ENCODE measurements at places on chromosomes 5 and 9. TPM values are rescaled to one million over a fixed set of nuclear protein-coding genes. Genes with fewer than 3 reads are reported as not detected.

MRPS30 gene
- 26.3 TPM for polyA plus RNA-seq

SMC2 gene
- polyA plus RNA-seq, result 2.6 TPM

CCDC112 gene
- polyA plus RNA-seq, result 8.1 TPM

INSYN2B gene
- polyA plus RNA-seq, result not detected

SUSD3 gene
- polyA plus RNA-seq, result 3.4 TPM

DNA sequence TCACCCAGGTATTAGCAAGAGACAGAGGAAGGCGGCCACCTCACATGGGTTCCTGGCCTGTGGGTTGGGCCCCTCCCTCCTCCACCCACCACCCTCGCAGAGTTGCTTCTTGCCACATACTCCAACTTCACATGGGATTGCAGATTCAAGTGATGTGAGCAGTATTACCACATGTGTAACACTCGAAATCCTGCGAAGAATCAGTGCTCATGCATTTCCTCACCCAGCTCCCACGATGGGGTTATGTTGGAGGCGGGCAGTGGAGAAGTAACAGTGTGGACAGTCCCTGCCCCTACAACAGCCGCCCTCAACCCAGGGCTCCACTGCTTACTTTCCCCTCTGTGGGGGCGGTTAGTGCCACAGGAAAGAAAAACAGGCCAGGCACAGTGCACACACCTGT, 3.9 kb upstream of the FBP1 start:
- H3K27ac ChIP-seq, result no peak overlapping the region
- peaks cover 20% of the 10 kb centered on the region for H3K4me1 ChIP-seq
- no peak overlapping the region for H3K4me3 ChIP-seq
- no peak for DNase-seq
- H3K27me3 ChIP-seq, result no peaks in the 10 kb centered on the region
- no peaks in the 10 kb centered on the region for H3K36me3 ChIP-seq

- H3K36me3 ChIP-seq, result no peaks in the 10 kb centered on the region
- H3K27ac ChIP-seq, result no peak overlapping the region
- peaks cover 17% of the 10 kb centered on the region for H3K4me1 ChIP-seq
- no peak overlapping the region for H3K4me3 ChIP-seq
- no peaks in the 10 kb centered on the region for H3K27me3 ChIP-seq
Observed at GRCh38 chr9:129669946-129670345, 4.5 kb downstream of the PRRX2 start.

- H3K27ac ChIP-seq, result peak overlapping the region; percentile 32
- peak; percentile 27 for DNase-seq
- no peaks in the 10 kb centered on the region for H3K27me3 ChIP-seq
- no peaks in the 10 kb centered on the region for H3K4me1 ChIP-seq
- no peaks in the 10 kb centered on the region for H3K36me3 ChIP-seq
Observed at GRCh38 chr9:131885144-131885609, 145.3 kb upstream of the RAPGEF1 start.

GRCh38 chr5:38013107-38013506, 173.3 kb upstream of the GDNF start:
- no peaks in the 10 kb centered on the region for H3K36me3 ChIP-seq
- no peaks in the 10 kb centered on the region for H3K27me3 ChIP-seq
- no peaks in the 10 kb centered on the region for H3K4me1 ChIP-seq
- H3K27ac ChIP-seq, result no peak overlapping the region

DNA sequence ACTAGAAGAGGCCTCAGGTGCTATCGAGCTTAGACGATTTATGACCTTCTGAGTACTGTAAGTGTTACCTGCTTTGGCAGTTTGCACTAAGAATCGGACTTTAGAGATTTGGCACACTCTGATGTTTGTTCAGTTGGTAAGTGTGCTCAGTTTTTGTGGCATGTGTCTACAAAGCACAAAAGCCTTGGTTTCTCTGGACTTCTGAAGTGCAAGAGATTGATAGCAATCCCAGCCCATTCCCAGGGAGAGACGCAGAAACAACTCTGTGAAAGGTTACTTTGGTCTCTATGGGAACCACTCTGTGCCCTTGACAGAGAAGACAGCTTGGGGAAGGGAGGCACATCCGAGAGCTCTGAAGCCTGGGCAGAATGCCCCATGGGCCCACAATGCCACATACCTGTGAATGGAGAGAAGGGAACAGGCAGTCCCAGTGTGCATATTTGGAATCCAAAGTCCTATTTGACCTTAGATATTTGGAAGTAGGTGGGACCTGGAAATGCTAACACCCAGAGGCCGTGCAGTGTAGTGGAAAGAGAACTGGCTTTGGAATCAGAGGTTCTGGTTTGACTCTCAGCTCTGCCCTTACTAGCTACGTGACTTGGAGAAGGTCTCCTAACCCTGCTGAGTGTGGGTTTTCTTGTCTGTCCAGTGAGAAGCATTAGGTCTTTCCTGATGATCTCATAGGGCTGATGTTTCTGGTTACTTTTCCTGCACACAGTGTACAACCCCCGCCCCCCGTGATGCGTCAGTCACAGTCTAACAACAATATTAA, 194.3 kb upstream of the VLDLR start:
- H3K27me3 ChIP-seq, result no peaks in the 10 kb centered on the region
- no peaks in the 10 kb centered on the region for H3K4me1 ChIP-seq
- H3K4me3 ChIP-seq, result no peak overlapping the region
- H3K27ac ChIP-seq, result peak overlapping the region; percentile 6

DNA sequence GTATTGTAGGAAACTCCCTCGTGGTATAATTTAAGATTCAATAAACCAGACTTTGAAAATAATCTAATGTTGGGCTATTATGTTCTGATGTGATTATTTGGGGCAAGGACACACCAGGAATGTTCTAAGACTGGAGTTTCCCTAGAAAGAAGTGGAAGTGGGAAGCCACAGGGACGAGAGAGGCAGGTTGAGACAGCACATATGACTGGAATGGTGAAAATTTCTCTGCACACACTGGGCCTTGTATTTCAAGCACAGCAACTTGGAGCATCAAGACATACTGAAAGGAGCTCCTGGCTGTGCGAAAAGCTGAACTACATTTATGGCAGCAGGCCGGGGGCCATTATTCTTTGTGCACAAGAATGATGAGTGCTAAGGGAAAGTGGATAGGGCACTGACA, 98.2 kb downstream of the CETN3 start:
- no peaks in the 10 kb centered on the region for H3K27me3 ChIP-seq
- H3K36me3 ChIP-seq, result no peaks in the 10 kb centered on the region
- no peak for DNase-seq
- no peaks in the 10 kb centered on the region for H3K4me1 ChIP-seq
- no peak overlapping the region for H3K4me3 ChIP-seq
- no peak overlapping the region for H3K27ac ChIP-seq

DNA sequence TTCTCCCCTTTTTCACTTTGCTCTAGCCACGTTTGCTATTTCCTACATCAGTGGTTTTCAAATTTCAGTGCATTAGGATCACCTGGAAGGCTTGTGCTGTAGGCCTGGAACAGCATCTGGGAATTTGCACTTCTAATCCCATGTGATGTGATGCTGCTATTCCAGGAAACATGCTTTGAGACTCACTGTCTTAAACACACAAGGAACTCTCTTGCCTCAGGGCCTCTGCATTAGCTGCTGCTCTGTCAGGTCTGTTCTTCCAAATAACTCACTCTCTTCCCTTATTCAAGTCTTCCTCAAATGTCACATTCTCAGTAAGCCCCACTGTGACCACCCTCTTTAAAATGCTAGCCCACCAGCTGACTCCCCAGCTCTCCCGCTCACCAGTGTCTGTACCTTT, 204.0 kb downstream of the DNAH5 start:
- no peaks in the 10 kb centered on the region for H3K4me1 ChIP-seq
- H3K4me3 ChIP-seq, result no peak overlapping the region
- no peak for DNase-seq
- no peaks in the 10 kb centered on the region for H3K36me3 ChIP-seq
- H3K27me3 ChIP-seq, result no peaks in the 10 kb centered on the region

GRCh38 chr9:34995670-34996060, 6.1 kb downstream of the DNAJB5 start:
- H3K27me3 ChIP-seq, result no peaks in the 10 kb centered on the region
- no peak for DNase-seq
- no peak overlapping the region for H3K4me3 ChIP-seq
- H3K4me1 ChIP-seq, result peaks cover 64% of the 10 kb centered on the region
- H3K36me3 ChIP-seq, result peaks cover 11% of the 10 kb centered on the region

DNA sequence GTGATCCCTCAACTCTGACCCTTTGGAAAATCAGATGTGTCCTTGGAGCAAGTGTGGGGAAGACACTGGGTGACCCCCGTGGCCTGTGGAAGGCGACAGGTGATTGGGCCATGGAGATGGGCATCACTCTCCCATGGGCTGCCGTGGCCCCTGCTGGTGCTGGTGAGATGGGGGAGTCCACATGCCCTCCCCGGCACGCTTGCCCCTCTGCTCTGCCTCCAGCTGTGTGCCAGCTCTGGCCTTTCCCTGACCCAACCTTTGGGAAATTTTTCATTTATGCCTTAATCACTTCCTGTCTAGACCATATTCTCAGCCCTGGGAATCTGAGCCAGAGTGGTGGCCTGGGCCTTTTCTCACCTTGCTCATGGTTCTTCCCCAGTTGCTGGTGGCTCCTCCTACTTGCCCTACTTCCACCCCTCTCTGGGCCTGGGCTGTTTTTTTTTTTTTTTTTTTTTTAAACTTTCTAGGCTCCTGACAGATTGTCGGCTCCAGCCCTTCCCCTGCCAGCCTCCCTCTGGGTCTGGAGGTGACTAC, 56.6 kb downstream of the RGS3 start:
- DNase-seq, result no peak
- H3K4me3 ChIP-seq, result no peak overlapping the region
- H3K27ac ChIP-seq, result peak overlapping the region; percentile 83
- H3K27me3 ChIP-seq, result no peaks in the 10 kb centered on the region
- peaks cover 8% of the 10 kb centered on the region for H3K36me3 ChIP-seq

All from stomach (tissue), 19 donors.